ENCODE measurements at places on chromosomes 7 and 10.

GRCh38 chr10:74910976-74911350 is 84.6 kb downstream of the KAT6B start:
- no peaks in the 10 kb centered on the region for H3K36me3 ChIP-seq
- H3K4me3 ChIP-seq = no peak overlapping the region
- H3K27ac ChIP-seq = no peak overlapping the region
- no peak for DNase-seq
- H3K4me1 ChIP-seq = peaks cover 21% of the 10 kb centered on the region
- H3K27me3 ChIP-seq = no peaks in the 10 kb centered on the region

- no peaks in the 10 kb centered on the region for H3K36me3 ChIP-seq
- DNase-seq = no peak
- no peak overlapping the region for H3K27ac ChIP-seq
- H3K27me3 ChIP-seq = peaks cover 11% of the 10 kb centered on the region
Observed at GRCh38 chr10:35262436-35262835, 73.9 kb upstream of the CCNY start.

- H3K4me1 ChIP-seq = peaks cover 10% of the 10 kb centered on the region
- peaks cover 5% of the 10 kb centered on the region for H3K27me3 ChIP-seq
- no peak overlapping the region for H3K27ac ChIP-seq
- H3K4me3 ChIP-seq = no peak overlapping the region
- DNase-seq = no peak
Observed at GRCh38 chr10:79492839-79493238, 19.5 kb upstream of the EIF5AL1 start.

DNA sequence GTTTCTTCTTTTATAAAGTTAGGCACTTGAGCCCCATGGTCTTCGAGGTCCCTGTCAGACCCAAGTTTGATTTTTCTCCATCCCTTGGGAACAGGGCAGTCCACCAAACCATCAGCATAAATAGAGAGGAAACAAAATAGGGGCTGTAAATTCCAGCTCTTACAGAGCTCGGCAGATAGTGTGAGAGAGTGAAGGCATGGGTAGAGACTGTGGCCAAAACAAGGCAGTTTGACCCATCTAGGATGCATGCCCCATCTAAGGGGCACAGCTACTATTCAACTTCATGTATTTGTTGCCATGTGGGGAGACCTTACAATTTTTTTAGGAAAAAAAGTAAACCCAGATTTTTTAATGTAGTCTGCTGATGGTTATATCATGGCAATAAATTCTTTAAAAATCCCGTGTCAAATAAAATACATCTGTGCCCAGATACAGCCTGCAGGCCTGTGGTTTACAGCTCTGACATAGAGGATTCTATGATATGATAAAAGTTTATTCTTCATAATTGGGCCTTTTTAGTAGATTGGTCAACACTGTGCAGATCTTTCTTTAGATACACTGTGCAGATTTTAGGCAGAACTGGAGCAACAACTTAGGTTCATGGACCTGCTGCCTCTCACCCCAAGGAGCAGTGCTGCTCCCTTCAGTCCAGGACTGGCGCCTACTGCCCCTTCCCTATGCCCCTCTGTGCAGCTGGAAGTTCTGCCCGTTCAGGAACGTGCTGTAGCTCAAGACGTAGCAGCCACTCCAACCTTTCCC is 5.3 kb downstream of the PPP1R3C start:
- H3K36me3 ChIP-seq = no peaks in the 10 kb centered on the region
- no peak overlapping the region for H3K4me3 ChIP-seq
- peaks cover 49% of the 10 kb centered on the region for H3K27me3 ChIP-seq
- H3K27ac ChIP-seq = no peak overlapping the region

DNA sequence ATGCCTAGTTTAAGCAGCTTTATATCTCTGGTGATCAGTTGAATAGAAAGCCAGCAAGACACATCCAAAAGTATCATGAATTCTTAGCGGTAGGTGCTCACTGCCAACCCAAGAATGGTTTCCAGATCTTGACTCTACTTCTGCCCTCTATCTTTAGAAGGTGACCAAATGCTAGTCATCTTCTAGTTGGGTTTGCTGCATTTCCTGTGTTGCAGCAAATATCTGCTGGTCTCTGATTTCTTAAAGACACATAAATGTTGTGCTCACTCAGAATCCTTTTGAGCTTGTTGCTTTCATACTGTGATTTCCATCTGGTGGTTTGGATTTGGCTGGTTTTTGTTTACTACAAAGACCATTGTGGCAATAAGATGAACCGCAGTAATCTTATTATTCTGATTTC is 2.2 kb downstream of the CDC123 start:
- H3K27me3 ChIP-seq = no peaks in the 10 kb centered on the region
- peaks cover 49% of the 10 kb centered on the region for H3K4me1 ChIP-seq
- H3K4me3 ChIP-seq = peak overlapping the region; percentile 39
- H3K27ac ChIP-seq = no peak overlapping the region

- no peak for DNase-seq
- H3K4me3 ChIP-seq = no peak overlapping the region
- no peak overlapping the region for H3K27ac ChIP-seq
- H3K4me1 ChIP-seq = no peaks in the 10 kb centered on the region
- no peaks in the 10 kb centered on the region for H3K36me3 ChIP-seq
Observed at GRCh38 chr10:13729586-13730305, 143.0 kb downstream of the PRPF18 start.

- H3K4me3 ChIP-seq = peak overlapping the region; percentile 97
- H3K27me3 ChIP-seq = no peaks in the 10 kb centered on the region
- DNase-seq = peak; percentile 65
- peaks cover 6% of the 10 kb centered on the region for H3K36me3 ChIP-seq
- H3K4me1 ChIP-seq = peaks cover 39% of the 10 kb centered on the region
Observed at GRCh38 chr7:26293569-26294308, 2.1 kb downstream of the SNX10 start.

- H3K27ac ChIP-seq = peak overlapping the region; percentile 81
- H3K4me1 ChIP-seq = no peaks in the 10 kb centered on the region
- H3K4me3 ChIP-seq = no peak overlapping the region
- no peak for DNase-seq
Observed at GRCh38 chr7:2393706-2394105, 9.7 kb upstream of the CHST12 start.

GRCh38 chr10:112896722-112897121 is 53.3 kb upstream of the TCF7L2 start:
- H3K4me1 ChIP-seq = no peaks in the 10 kb centered on the region
- no peak overlapping the region for H3K4me3 ChIP-seq
- no peak for DNase-seq
- H3K27me3 ChIP-seq = peaks cover 7% of the 10 kb centered on the region

DNA sequence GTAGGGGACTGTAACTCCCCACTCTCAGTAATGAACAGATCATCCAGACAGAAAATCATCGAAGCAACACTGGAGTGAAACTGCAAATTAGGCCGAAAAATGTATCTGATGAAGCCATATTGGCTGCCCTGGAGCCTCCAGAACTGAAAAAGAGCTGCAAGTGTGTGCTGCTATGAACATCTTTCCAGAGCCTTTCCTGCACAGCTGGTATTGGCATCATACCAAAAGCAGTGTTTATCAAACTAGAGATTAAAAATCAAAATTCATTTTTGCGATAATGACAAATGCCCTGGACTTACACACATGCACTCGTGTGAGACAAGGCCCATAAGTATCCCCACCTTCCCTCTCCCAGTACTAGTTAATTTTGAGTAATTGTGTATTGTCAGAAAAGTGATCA is 6.8 kb upstream of the CLDN12 start:
- no peaks in the 10 kb centered on the region for H3K36me3 ChIP-seq
- no peaks in the 10 kb centered on the region for H3K27me3 ChIP-seq
- no peak overlapping the region for H3K27ac ChIP-seq
- no peak overlapping the region for H3K4me3 ChIP-seq

GRCh38 chr10:10313149-10313835 is 704.4 kb upstream of the CELF2 start:
- no peaks in the 10 kb centered on the region for H3K4me1 ChIP-seq
- H3K36me3 ChIP-seq = peaks cover 3% of the 10 kb centered on the region
- DNase-seq = no peak
- H3K27me3 ChIP-seq = no peaks in the 10 kb centered on the region
- H3K27ac ChIP-seq = no peak overlapping the region

DNA sequence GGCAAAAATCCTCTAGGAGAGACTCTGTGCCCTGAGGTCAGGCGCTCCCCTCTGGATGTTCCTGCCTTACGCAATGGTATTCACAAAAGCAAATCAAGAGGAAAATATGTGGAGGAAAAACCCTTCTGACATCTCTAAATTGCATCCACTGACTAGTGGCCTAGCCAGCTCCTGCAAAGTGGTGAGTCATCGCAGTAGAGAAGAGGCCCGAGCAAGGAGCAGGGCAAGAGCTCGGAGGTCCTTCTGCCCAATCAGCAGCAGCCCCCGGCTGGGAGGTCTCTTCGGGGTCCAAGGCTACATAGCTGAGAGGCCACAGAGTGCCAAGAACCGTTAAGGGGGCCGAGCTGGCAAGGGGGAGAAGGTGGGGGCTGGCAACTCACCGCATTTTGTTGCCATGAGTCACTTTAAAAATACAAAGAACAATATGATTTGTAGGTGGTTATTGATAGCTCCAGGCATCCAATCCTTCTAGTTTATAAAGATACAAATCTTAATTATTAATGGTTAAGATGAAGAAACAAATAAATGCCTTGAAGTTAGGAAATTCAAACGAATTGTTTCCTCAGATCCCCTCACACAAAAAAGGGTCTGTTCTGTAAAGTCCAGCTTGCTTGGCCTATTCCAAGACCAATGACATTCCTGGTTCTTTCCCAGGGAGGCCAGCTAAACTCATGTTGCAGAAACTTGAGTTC is 161.6 kb downstream of the PKD1L1 start:
- DNase-seq = no peak
- no peaks in the 10 kb centered on the region for H3K36me3 ChIP-seq
- H3K4me3 ChIP-seq = no peak overlapping the region

GRCh38 chr10:75342397-75342796 is 59.2 kb downstream of the ZNF503 start:
- no peaks in the 10 kb centered on the region for H3K4me1 ChIP-seq
- H3K36me3 ChIP-seq = no peaks in the 10 kb centered on the region
- H3K27ac ChIP-seq = no peak overlapping the region

DNA sequence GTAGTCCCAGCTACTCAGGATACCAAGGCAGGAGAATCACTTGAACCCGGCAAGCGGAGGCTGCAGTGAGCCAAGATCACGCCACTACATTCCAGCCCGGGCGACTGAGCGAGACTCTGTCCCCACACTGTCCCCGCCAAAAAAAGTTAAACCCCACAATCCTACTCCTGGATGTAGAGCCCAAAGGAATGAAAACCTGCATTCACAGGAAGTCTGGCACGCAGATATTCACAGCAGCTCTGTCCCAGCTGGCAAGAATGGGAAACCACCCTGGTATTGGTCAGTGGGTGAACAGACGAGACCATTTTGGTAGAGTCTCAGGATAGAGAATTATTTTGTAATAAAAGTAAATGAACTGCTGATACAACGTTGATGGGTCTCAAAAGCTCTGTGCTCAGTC is 225.2 kb downstream of the MAD1L1 start:
- H3K27ac ChIP-seq = no peak overlapping the region
- peaks cover 10% of the 10 kb centered on the region for H3K4me1 ChIP-seq
- H3K36me3 ChIP-seq = no peaks in the 10 kb centered on the region
- DNase-seq = no peak
- no peaks in the 10 kb centered on the region for H3K27me3 ChIP-seq

DNA sequence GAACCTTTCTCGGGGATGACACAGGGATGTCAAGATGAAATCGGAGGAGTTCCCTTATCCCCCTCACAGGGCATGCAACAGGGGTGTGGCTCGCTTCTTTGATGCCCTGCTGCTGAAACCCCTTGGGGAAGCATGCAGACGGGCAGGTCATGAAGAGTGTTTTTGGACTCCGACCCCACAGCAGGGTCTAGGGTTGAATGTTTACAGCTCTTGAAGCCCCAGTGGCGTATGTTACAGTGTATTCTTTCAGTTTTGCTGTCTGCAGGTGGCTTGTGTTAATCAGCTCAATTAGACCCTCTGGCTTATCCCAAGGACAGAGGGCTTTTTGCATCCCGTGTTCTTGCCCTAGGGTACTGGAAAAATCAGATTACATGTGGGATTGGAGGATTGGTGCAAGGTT is 446.5 kb downstream of the LRMDA start:
- no peak overlapping the region for H3K27ac ChIP-seq
- H3K36me3 ChIP-seq = no peaks in the 10 kb centered on the region
- no peaks in the 10 kb centered on the region for H3K27me3 ChIP-seq
- no peak for DNase-seq
- H3K4me1 ChIP-seq = no peaks in the 10 kb centered on the region

DNA sequence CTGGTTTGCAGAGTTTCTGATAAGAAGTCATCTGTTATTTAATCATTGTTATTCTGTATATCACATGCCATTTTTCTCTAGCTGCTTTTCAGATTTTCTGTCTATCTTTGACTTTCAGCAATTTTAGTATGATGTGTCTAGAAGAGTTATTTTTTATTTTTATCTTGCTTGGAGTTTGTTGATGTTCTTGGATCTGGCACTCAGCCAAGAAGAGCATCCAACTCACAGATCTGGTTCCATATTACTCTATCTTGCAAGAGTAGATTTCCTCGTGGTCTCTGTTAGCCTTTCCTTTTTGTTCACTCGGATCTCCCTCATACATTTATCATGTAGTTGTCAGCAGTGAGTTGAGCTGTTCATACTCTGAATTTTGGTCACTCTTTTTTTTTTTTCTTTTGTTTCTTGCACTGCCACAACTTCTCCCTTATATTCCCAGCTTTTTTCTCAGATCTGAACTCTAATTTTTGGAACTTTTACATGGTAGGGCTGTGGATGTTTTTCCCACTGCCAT is 54.8 kb upstream of the CALCR start:
- no peak for DNase-seq
- H3K4me3 ChIP-seq = no peak overlapping the region
- no peak overlapping the region for H3K27ac ChIP-seq
- H3K4me1 ChIP-seq = no peaks in the 10 kb centered on the region

DNA sequence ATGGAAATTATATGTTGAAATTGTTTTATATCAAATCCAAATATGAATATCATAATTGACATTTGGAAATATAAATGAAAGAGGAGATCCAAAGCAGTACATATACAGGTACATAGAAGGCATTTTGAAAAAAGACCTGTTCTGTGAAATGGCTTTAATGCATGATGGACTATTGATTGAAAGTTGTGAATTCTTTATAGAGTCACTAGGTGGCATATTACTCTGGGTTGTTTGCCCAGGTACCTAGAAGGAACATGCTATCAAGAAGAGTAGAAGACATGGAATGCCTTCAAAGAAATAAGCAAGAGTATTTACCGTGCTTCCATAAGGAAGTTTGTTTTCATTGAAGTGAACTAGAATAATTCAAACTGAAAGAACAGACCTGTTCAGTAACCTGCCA is 160.0 kb upstream of the ANK3 start:
- H3K27ac ChIP-seq = no peak overlapping the region
- H3K4me1 ChIP-seq = no peaks in the 10 kb centered on the region
- H3K4me3 ChIP-seq = no peak overlapping the region
- no peaks in the 10 kb centered on the region for H3K27me3 ChIP-seq
- peaks cover 3% of the 10 kb centered on the region for H3K36me3 ChIP-seq

GRCh38 chr10:1685699-1686490 is 51.4 kb downstream of the ADARB2 start:
- peaks cover 25% of the 10 kb centered on the region for H3K27me3 ChIP-seq
- no peaks in the 10 kb centered on the region for H3K36me3 ChIP-seq
- H3K4me3 ChIP-seq = no peak overlapping the region
- no peak overlapping the region for H3K27ac ChIP-seq
